ENCODE measurements at places on chromosomes 4 and X.

GRCh38 chr4:46444318-46445000 lies 54.5 kb upstream of the GABRA2 start:
- DNase-seq: no peak

GRCh38 chr4:110245577-110245976 lies 47.2 kb upstream of the ELOVL6 start:
- no peak for DNase-seq

DNA sequence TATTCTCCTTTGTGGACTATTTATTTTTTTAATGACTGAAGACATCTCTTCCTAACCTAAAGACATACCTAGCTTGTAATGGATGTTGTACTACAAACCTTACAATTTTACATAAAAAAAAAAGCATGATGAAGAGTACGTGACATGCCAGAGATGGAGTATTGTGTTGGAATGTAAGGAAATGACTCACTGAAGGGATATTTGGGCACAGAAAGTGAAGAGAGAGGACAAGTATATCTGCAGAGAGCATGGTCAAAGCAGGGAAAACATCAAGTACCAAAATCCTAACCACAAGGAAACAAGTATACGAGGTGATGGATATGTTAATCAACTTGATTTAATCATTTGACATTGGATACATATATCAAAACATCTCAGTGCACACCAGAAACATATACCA lies 1051.4 kb upstream of the PRKX start:
- DNase-seq: no peak

GRCh38 chr4:142846729-142847596 lies 862 bp upstream of the INPP4B start:
- DNase-seq: peak; percentile 57

- no peak for DNase-seq
Observed at GRCh38 chrX:153405426-153405825, 4.3 kb upstream of the PNMA6E start.

- peak; percentile 15 for DNase-seq
Observed at GRCh38 chrX:51802917-51803688, 59.9 kb downstream of the GSPT2 start.
